ENCODE measurements at places on chromosomes 5 and 9. TPM values are rescaled to one million over a fixed set of nuclear protein-coding genes. Genes with fewer than 3 reads are reported as not detected.
A peak's percentile ranks its signal among the peaks of the same experiment; 100 is the strongest.

DNA sequence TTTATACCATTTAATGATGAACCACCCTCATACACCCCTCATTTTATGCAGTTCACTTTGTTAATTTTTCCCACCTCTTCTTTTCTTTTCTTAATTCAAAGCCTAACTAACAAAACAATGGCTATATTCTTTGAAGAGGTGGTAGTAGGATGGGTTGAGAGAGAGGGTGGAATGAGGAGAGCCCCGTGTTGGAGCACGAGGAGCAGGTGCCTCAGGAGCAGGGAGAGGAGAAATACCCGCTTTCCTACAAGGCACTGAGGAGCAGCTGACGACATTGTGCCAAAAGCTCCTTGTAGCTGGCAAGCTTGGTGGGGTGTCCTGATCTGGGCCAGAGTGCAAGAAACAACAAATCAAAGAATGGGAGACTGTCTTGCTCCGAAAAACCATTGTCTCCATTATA lies 129.6 kb downstream of the HTR4 start:
- peaks cover 2% of the 10 kb centered on the region for H3K27me3 ChIP-seq
- H3K4me3 ChIP-seq = no peak overlapping the region
- no peak overlapping the region for H3K27ac ChIP-seq
- peaks cover 5% of the 10 kb centered on the region for H3K36me3 ChIP-seq
- no peak for DNase-seq
- peaks cover 6% of the 10 kb centered on the region for H3K4me1 ChIP-seq

The FBP1 gene
- total RNA-seq = not detected

The RAB24 gene
- 13.5 TPM for total RNA-seq

DNA sequence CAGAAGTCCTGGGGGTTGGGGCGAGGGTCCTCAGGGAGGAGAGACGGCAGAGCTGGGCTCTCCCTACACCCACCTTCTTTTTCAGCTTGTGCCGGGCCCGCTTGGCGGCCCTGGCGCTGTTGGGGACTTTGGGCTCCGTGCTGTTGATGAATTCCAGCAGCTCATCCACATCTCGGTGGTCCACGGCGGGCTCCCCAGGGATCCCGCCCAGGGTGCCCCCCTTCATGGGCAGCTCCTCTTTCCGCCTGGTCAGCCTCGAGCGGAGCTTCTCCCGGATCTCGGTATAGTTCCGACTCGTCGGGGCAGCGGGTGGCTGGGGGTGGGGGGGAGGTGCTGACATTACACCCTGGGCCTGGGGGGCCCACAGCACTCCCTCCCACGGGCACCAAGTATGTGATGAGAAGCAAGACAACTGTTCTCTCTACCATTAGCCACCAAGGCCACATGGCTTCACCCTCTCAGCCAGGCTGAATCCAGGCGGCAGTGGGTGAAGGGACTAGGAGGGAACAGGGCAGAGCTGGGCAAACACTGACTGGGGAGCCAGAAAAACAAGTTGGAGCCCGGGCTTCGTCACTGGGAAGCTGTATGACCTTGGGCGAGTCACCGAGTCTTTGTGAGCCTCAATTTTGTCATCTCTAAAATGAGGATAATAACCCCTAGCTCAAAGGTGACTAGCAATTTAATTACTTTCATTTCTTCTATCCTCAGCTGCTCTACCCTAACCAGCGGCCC lies 14.6 kb upstream of the DDX41 start:
- peaks cover 23% of the 10 kb centered on the region for H3K4me1 ChIP-seq
- H3K36me3 ChIP-seq = peaks cover 5% of the 10 kb centered on the region

The GRIN1 gene
- total RNA-seq = 5.5 TPM

The ARHGAP26 gene
- total RNA-seq = 20.1 TPM

DNA sequence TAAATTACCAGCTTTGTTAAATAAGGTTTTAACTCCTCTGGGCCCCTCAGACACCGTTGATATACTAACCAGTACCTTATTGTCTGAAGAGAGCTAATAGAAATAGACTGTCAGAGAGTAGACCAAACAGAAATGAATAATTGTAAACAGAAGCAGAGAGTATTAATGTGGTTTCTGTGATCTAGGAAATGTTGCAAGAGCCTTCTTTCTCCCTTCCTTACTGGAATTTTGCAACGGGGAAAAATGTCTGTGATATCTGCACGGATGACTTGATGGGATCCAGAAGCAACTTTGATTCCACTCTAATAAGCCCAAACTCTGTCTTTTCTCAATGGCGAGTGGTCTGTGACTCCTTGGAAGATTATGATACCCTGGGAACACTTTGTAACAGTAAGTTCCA lies 5.1 kb downstream of the TYRP1 start:
- H3K4me3 ChIP-seq = no peak overlapping the region
- H3K27me3 ChIP-seq = no peaks in the 10 kb centered on the region
- no peak overlapping the region for H3K27ac ChIP-seq
- DNase-seq = no peak
- no peaks in the 10 kb centered on the region for H3K36me3 ChIP-seq

DNA sequence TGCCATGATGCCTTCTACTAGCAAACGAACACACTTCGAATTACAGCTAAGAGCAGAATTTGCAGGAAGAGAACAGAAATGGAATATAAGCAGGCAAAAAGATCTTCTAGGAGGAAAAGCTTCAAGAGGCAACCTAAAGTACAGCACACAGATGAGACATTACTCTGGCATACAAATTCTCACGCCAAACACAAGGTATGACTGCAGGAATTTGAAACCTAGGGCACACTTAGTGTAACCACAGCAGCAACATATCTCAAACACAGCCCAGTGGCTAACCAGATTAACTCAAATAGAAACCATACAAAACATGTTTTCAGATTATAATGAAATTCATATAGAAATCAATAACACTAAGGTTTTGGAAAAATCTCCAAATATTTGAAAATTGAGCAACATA lies 481.0 kb upstream of the RGMB start:
- no peak overlapping the region for H3K27ac ChIP-seq
- H3K4me1 ChIP-seq = no peaks in the 10 kb centered on the region
- no peak for DNase-seq
- no peaks in the 10 kb centered on the region for H3K27me3 ChIP-seq

DNA sequence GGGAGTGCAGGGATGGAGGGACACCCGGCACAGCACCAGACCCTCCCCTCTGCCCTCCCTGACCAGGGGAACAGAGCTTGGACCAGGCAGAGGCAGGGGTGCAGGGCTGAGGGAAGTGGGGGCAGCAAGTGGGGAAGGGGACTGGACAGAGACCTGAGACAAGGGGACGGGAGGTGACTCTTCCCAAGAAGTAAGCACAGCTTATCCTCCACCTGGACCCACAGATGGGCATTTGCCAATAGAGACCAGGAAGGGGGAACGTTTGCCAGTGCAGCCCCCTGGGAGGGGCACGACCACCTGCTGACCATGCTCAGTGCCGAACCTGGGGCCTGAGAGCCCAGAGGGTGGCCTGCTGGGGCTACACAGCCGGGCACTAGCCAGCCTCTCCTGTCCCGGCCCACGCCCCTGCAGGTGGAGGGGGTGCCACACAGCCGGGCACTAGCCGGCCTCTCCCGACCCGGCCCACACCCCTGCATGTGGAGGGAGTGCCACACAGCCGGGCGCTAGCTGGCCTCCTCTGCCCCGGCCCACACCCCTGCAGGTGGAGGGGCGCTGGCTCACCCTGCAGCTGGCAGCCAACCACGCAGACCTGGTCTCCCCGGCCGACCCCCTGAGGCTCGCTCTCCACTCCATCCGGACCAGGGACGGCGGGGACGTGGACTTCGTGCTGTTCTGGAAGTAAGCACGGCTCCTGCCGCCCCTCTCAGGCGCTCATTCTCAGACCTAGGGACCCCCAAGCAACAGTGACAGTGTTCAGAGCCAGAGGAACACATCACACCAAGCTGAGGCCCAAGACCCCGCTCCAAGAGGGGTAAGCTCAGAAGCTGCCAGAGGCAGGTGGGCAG lies 24.3 kb downstream of the GLT6D1 start:
- peaks cover 9% of the 10 kb centered on the region for H3K36me3 ChIP-seq
- no peak for DNase-seq
- H3K4me3 ChIP-seq = no peak overlapping the region
- H3K27me3 ChIP-seq = peaks cover 5% of the 10 kb centered on the region
- no peaks in the 10 kb centered on the region for H3K4me1 ChIP-seq

The FAM221B gene
- not detected for total RNA-seq

DNA sequence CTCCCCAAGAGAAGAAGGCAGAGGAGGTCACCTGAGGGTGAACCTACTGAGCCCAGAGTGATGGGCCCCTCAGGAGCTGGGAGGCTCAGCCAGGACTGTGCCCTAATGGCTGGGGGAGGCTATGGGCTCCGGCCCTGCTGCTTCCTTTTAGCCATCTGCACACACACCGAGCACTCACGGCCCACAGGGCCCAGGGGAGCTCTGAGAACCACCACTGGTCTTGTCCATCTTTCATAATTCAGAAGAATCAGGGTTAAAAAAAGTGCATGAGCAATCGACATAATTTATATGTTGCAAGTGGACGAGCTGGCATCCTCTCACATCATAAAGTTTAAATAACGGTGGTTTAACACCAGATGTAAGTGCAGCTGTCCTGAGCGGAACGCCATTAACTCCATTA lies 162.1 kb downstream of the FSTL4 start:
- H3K4me1 ChIP-seq = peaks cover 27% of the 10 kb centered on the region
- peak overlapping the region; percentile 41 for H3K27ac ChIP-seq
- H3K27me3 ChIP-seq = peaks cover 5% of the 10 kb centered on the region
- peak; percentile 61 for DNase-seq
- no peaks in the 10 kb centered on the region for H3K36me3 ChIP-seq

- DNase-seq = no peak
- H3K4me1 ChIP-seq = peaks cover 2% of the 10 kb centered on the region
- no peak overlapping the region for H3K4me3 ChIP-seq
- no peak overlapping the region for H3K27ac ChIP-seq
Observed at GRCh38 chr9:121326901-121327613, 43.0 kb downstream of the STOM start.

GRCh38 chr9:122946461-122947005 lies 5.7 kb downstream of the RABGAP1 start:
- no peak overlapping the region for H3K27ac ChIP-seq
- no peak overlapping the region for H3K4me3 ChIP-seq
- no peaks in the 10 kb centered on the region for H3K36me3 ChIP-seq

The PDZD2 gene
- total RNA-seq = 23.3 TPM

The SREK1 gene
- total RNA-seq = 78.4 TPM

GRCh38 chr5:32869216-32869615 lies 158.1 kb downstream of the NPR3 start:
- H3K4me1 ChIP-seq = no peaks in the 10 kb centered on the region
- no peaks in the 10 kb centered on the region for H3K36me3 ChIP-seq
- no peak for DNase-seq

DNA sequence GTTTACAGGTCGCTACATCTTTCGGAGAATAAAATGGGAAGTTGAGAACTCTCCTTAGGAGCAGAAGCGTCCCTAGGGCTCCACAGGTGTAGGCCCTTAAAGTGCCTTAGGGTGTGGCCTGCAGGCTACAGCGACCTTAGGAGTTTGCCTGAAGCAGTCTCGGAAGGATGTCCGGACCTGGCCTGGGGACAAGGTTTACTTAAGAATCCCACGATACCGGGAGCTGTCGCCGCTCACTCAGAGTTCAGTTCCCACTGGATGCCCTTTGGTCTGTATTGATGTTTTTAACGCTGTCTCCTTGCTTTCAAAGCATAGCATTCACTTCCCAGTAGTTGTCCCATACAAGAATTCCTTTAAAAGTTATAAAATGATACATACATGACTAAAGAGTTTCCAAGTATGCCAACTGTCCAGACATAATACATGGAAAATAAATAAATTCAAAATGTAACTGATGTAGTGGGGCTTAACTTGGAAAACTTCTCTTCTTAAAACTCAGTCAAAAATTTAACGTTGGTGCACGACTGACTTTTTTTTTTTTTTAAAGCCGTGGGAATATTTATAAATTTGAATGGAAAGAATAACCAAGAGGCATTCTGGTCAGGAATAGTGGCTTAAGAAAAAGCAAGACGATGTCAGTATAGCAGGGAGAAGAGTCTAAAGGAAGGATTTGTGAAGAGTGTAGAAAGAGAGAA lies 848 bp downstream of the RAD50 start:
- peaks cover 10% of the 10 kb centered on the region for H3K4me1 ChIP-seq
- H3K4me3 ChIP-seq = peak overlapping the region; percentile 98
- no peaks in the 10 kb centered on the region for H3K27me3 ChIP-seq
- H3K27ac ChIP-seq = peak overlapping the region; percentile 94

DNA sequence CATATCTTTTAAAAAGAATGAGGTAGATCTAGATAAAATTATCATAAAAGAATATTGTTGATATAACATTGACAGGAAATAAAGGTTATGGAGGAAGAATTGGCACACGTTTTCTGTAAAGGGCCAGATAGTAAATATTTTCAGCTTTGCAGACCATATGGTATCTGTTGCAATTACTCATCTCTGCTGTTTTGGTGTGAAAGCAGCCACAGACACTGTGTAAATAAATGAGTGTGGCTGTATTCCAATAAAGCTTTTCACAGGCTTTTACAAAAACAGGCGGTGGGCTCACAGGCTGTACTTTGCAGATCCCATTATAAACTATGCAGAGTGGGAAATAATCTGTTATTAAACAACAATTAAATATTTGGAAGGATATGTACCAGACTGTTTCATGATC lies 87.4 kb downstream of the SGCD start:
- DNase-seq = no peak
- H3K4me1 ChIP-seq = peaks cover 7% of the 10 kb centered on the region
- no peaks in the 10 kb centered on the region for H3K36me3 ChIP-seq
- H3K27me3 ChIP-seq = no peaks in the 10 kb centered on the region

The CDKN2B-AS1 gene
- total RNA-seq = not detected

DNA sequence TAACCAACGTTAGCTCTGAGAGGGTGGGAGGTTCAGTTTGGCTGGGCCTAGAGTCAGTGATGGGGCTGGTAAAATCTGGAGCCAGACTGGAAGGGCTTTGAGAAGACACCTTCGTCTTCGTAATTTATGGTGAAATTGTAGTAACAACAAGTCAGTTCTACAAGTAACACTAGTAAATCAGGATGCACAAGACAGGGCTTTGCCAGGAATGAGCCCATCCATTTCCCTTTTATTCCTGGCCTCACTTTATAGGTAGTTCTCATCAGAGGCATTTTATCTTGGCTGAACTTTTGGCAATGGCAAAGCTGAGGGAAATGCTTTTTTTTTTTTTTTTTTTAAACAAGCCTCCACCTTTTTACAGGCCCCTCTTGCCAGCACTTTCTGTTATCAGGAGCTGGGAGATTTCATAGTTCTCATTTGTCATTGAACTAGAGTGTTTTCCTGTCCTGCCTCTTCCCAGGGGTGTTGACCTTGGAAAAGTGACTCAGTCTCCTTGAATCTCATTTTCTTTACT lies 110.5 kb upstream of the KLF4 start:
- no peaks in the 10 kb centered on the region for H3K36me3 ChIP-seq
- no peak overlapping the region for H3K4me3 ChIP-seq
- no peak for DNase-seq
- no peaks in the 10 kb centered on the region for H3K27me3 ChIP-seq

The TMEM252 gene
- not detected for total RNA-seq

DNA sequence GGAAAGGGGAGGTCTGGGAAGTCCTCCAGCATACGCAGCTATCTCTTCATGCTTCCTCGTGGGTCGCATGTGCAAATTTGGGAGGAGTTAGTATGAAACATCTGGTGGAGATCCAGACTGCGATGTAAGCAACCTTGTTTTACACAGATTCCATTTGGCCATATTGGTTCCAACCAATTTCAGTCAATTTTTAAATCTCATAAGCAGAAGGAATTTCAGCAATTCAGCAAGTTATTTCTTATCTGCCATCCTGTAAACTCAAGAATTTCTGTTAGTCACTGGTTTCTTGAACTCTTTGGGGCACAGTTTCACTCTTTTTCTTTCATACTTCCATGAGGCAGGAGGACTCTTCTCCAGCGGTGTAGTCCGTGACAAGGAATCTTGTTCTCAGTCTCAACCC lies 130.4 kb upstream of the CLINT1 start:
- H3K27ac ChIP-seq = no peak overlapping the region
- H3K4me3 ChIP-seq = no peak overlapping the region
- no peaks in the 10 kb centered on the region for H3K4me1 ChIP-seq
- no peaks in the 10 kb centered on the region for H3K27me3 ChIP-seq
- peaks cover 7% of the 10 kb centered on the region for H3K36me3 ChIP-seq
- DNase-seq = no peak

All from glutamatergic neuron (in vitro differentiated cells).